ENCODE measurements at places on chromosomes 2 and 18. TPM values are rescaled to one million over a fixed set of nuclear protein-coding genes. Genes with fewer than 3 reads are reported as not detected.

DNA sequence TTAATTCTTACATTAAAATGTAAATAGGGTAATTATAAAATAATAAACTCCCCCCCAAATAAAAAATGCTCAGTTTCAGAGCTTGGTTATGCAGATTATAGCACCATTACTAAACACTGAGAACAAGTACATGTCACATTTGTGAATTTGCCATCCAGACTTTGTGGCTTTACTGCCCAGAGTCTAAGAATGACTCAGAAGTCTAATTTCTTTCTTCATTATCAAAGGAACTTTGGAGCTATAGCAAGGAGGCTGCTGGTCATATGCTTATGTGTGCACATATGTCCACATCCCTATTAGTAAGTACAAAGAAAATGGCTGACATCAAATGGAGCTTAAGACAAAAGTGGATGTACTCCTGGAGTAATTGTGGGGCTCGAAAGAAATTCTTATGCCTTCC lies 248.5 kb upstream of the SESTD1 start:
- DNase-seq, result no peak

- peak; percentile 79 for DNase-seq
Measured at GRCh38 chr18:54119524-54120019, 104.9 kb downstream of the MBD2 start.

DNA sequence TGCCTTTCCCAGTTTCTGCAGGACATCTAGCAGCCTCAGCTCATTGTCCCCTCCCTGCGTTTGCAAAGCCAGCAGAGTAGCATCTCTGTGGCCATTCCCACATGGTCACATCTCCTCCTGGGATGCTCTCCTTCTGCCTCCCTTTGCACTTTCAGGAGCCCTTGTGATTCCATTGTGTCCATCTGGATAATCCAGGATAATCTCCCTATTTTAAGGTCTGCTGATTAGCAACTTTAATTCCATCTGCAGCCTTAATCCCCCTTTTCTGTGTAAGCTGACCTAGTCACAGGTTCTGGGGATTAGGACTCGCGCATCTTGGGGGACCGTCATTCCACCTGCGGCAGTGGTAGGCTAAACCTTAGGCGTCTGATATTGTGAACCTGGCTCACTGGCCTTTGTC lies 70.7 kb downstream of the NEDD4L start:
- DNase-seq, result no peak

GRCh38 chr18:67217551-67218166 lies 298.9 kb downstream of the DSEL start:
- peak; percentile 81 for DNase-seq

GRCh38 chr18:74631623-74632350 lies 34.1 kb downstream of the ZNF407 start:
- DNase-seq, result peak; percentile 34

- DNase-seq, result peak; percentile 21
Measured at GRCh38 chr2:203690441-203691047, 15.9 kb upstream of the CD28 start.

DNA sequence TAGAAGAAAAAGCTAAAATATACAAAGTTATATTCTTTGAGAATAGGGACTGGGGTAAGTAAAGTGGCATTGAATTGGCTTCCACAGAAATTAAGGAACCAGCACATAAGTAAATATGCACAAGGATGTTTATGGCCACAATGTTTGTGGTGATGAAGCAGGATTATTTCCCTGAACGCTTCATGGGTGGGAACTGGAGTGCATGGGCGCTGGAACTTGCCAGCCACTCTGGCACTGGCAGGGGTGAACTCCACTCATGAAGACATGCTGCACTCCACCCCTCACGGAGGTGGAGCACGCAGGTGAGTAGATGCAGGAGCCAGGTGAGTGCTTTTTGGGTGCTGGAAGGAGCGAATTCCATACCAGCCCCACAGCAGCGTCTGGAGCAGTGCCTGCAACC lies 94.1 kb downstream of the BCL2 start:
- no peak for DNase-seq

The SCYGR4 gene
- not detected for total RNA-seq

DNA sequence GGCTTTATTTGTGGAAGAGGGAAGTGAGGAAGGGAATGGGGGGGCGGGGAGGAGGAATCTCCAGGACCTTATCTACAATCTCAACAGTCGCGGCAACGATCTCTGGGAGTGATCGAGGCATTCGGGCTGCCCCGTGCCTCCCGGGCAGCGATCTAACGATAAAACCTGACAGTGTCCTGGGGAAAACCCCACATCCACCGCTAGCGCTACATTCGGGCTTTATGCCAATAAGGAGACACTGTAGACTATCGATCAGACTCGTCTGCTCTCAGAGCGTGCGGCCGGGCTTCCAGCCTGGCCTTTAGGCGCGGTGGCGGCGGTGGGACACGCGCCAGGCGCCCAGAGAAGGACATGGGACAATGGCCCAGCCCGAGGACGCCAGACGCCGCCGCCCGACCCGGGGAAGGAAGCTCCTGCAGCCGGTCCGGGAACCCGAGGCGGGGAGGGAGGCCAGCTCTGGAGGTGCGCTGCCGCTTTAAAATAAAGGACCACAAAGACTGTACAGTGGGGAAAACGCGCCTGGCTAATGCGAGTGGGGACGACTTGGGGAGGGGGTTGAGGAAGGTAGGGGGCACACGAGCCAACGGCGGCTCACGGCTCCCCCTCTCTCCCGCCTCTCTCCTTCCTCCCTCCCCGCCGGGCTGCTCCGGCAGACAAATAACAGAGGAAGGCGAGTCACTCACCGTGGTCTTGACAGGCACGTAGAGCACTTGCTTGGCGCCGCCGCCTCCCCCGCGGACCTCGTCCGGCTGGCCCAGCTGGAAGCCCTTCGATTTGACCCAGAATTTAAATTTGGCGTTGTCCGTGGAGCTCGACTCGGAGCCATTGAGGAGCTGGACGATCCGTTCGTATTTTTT lies 2.2 kb downstream of the NOL4 start:
- DNase-seq, result peak; percentile 40

- DNase-seq, result no peak
Measured at GRCh38 chr2:134447669-134448068, 193.8 kb downstream of the MGAT5 start.

DNA sequence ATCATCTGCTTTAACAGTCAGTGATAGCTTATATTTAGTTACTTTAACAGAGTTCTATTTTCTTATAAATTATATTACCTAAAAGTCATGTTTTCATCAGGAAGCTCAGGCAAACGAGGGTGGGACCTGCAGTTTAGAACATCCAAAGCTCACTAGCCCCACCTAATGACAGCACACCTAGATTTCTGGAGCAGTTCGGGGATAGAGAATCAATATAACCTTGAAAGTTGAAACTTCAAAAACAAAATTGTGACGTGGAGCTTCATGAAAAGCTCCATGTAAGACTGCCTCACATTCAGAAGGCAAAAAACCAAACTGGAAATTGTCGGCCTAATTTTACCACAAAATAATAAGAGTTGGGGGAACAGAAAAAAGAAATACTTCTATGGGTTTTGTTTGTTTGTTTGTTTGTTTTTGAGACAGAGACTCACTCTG lies 185.9 kb upstream of the CCDC150 start:
- DNase-seq, result peak; percentile 90

GRCh38 chr2:231290321-231291015 lies 92.0 kb downstream of the ARMC9 start:
- no peak for DNase-seq

The MSH6 gene
- 53.0 TPM for total RNA-seq

GRCh38 chr2:58135861-58136260 lies 89.3 kb downstream of the VRK2 start:
- peak; percentile 48 for DNase-seq
